PC-3 (cell line): ENCODE measurements at places on chromosomes 6 and 20. TPM values are rescaled to one million over a fixed set of nuclear protein-coding genes. Genes with fewer than 3 reads are reported as not detected.

- H3K27me3 ChIP-seq, result peaks cover 86% of the 10 kb centered on the region
- no peak within 1 kb of the TSS for H3K4me3 ChIP-seq
- H3K36me3 ChIP-seq, result no peaks in the 10 kb centered on the region
- DNase-seq, result no peak
- H3K4me1 ChIP-seq, result no peaks in the 10 kb centered on the region
- H3K27ac ChIP-seq, result no peak within 1 kb of the TSS
Measured at GRCh38 chr6:33008944-33009861, at the start of gene HLA-DOA. TSS of gene HLA-DOA (minus strand) at chr6:33009591.

- H3K27me3 ChIP-seq, result no peaks in the 10 kb centered on the region
- H3K4me1 ChIP-seq, result no peaks in the 10 kb centered on the region
- no peaks in the 10 kb centered on the region for H3K36me3 ChIP-seq
- no peak for DNase-seq
Measured at GRCh38 chr6:130851026-130851425, 23.8 kb downstream of the SMLR1 start.

HIVEP2 gene
- total RNA-seq, result 9.1 and 11.9 TPM in 2 replicates

LY86 gene
- not detected in 2 replicates for total RNA-seq
